ENCODE measurements at places on chromosomes 7 and 10. TPM values are rescaled to one million over a fixed set of nuclear protein-coding genes. Genes with fewer than 3 reads are reported as not detected.

DNA sequence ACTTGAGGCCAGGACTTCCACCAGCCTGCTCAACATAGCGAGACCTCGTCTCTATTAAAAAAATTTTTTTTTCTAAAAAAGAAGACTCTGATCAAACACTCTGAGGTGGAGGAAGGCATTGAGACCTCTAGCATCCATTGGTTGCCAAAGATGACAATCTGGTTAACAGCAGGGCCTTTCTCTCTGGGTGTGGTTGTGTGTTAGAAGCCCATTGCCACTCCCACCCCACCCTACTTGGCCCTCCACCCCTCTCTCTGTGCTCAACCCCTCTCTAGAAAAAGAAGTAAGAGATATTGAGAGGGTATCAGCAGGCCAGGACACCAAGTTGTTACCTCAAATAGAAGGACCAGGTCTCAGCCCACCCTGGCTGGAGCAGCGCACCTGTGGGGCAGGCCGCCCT, 57.4 kb upstream of the MXI1 start:
- DNase-seq, result no peak

DNA sequence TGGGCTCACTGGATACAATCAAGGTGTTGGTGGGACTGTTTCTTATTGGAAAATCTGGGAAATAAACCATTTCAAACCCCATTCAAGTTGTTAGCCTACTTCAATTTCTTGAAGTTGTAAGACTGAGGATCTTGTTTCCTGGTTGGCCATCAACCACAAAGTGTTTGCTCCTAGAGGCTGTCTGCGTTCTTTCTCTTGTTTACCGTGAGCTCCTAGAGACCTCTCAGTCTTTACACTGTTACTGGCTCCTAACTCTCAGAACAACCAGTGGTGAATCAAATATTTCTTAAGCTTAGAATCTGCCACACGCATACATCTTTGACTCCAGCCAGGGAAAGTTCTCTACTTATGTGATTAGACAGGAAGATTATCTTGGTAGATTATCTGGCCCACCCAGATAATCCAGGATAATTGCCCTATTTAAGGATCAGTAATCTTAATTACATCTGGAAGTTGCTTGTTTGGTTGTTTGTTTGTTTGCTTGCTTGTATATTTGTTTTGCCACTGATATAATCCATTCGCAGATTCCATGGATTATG, 798.7 kb downstream of the IPMK start:
- no peak for DNase-seq

- no peak for DNase-seq
Observed at GRCh38 chr10:131817866-131818509, 82.8 kb upstream of the PPP2R2D start.

FAM237B gene
- not detected for total RNA-seq

AKR1C8 gene
- total RNA-seq, result not detected

TCAF2 gene
- total RNA-seq, result 2.3 TPM
